ENCODE measurements at places on chromosomes 3 and 15.

GRCh38 chr15:80977627-80978036, 12.0 kb downstream of the MESD start:
- peak; percentile 48 for DNase-seq

- no peak for DNase-seq
These were observed 143.3 kb upstream of the DPH6 start for GRCh38 chr15:35689266-35689665.

GRCh38 chr3:42970976-42971772, 7.9 kb upstream of the GASK1A start:
- DNase-seq: no peak

- no peak for DNase-seq
These were observed 7.1 kb upstream of the TP63 start for GRCh38 chr3:189624130-189624529.

DNA sequence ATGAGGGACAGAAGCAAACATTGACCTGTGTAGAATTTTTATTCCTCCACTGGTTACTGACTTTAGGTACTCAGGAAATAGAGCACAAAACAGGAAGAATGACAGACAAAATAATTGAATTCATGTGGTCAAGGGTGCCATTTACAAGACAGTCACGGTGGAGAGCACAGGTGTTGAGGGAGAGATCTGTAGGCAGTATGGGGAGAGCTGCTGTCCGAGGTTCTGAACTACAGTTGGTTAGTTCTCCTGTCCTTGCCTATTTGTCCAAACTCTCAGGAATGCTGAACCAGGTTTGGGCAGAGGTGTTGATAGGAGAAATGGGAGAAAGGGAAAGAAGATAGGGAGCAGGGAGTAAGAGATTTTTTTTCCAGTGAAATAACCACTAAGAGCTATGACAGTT, 178.5 kb upstream of the ZBTB20 start:
- DNase-seq: no peak

- no peak for DNase-seq
These were observed 15.8 kb upstream of the SLC15A2 start for GRCh38 chr3:121878411-121878810.

DNA sequence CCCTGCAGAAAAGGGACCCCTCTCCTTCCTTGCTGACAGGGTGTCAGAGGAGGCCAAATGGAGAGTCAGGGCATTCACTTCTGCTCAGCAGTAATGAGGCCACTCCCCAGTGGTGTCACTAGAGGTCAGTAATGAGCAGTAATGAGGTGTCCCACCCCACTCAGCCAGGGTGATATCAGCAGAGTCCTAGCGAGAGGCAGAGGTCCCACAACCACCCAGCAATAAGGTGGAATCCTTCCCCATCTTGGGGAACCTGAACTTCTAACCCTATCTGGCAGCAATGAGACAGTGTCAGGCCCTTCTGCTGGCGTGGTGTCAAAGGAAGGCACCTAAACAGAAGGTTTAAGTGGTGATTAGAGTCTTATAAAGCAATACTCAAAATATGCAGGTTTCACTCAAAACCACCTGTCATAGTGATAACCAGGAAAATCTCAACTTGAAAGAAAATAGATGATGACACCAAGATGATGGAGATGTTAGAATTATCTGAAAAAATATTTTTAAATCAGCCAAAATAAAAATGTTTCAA, 12.9 kb downstream of the OCA2 start:
- peak; percentile 50 for DNase-seq

GRCh38 chr15:41544650-41545015, 576 bp upstream of the RPAP1 start:
- peak; percentile 36 for DNase-seq

- no peak for DNase-seq
These were observed 77.3 kb upstream of the MAGI1 start for GRCh38 chr3:66115858-66116654.
